IMR-90 (cell line): ENCODE measurements at places on chromosomes 7 and 10.

GRCh38 chr7:16422917-16423316 is 1.6 kb upstream of the CRPPA start:
- no peak for DNase-seq

DNA sequence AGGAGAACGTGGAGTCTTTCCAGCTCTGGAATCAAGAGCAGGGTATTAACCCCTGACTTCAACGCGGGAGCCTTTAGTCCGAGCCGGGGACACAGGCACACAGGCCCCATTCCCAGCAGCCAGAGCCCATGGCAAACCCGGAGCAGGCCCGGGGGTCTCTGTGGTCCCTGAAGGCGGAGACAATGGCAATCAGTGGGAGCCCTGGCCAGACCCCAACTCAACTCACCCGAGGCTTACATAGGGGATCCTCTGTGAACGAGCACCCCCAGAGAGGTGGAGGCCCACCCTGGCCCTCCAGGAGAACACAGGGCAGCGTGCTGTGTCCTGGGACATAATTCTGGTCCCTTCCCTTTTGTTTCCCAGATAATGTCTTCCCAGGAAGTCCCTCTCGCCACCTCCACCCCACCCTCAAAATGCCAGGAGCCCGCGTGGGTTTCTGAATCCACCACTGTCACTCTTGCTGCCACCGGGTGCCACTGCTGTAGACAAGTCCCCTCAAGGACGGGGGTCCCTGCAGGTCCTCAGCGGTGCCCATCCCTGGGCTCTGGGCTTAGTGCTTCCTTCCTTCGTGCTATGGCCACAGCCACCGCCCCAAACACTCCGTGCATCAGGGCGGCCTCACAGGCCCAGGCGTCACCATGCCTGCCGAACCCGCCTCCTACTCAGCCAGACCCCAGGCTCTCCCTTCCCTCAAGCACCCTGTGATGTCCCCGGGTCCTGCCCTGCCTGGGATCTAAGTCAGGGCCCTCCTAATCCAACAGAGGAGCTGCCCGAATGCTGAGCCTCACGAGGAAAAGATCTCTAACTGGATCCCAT is 28.6 kb upstream of the PPP2R2D start:
- DNase-seq: no peak

- DNase-seq: peak; percentile 7
These were observed at the start of gene WNT2 for GRCh38 chr7:117322741-117323304. WNT2 (minus strand) TSS chr7:117323058; CDS start chr7:117322989, 69 bp downstream.

- no peak for DNase-seq
These were observed 18.1 kb downstream of the MAD1L1 start for GRCh38 chr7:2214636-2215035.

DNA sequence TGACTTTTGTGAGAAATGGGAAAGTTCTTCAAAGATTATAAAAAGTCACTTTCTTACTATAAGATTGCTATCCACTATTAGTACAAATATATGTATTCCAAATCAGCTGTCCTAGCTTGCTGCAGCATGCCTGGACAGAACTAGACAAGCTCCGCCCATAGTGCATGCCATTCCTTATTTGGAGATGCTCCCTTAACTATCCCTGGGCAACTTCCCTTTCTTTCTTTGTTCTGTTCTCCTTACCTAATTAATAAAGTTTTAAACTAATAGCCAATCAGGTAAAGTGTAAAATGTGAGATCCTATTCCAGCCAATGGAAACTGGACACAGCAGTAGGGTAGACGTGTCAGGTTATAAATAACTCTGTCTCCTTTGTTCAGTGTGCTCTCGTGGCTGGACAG is 281.9 kb downstream of the CAMK1D start:
- DNase-seq: peak; percentile 10

DNA sequence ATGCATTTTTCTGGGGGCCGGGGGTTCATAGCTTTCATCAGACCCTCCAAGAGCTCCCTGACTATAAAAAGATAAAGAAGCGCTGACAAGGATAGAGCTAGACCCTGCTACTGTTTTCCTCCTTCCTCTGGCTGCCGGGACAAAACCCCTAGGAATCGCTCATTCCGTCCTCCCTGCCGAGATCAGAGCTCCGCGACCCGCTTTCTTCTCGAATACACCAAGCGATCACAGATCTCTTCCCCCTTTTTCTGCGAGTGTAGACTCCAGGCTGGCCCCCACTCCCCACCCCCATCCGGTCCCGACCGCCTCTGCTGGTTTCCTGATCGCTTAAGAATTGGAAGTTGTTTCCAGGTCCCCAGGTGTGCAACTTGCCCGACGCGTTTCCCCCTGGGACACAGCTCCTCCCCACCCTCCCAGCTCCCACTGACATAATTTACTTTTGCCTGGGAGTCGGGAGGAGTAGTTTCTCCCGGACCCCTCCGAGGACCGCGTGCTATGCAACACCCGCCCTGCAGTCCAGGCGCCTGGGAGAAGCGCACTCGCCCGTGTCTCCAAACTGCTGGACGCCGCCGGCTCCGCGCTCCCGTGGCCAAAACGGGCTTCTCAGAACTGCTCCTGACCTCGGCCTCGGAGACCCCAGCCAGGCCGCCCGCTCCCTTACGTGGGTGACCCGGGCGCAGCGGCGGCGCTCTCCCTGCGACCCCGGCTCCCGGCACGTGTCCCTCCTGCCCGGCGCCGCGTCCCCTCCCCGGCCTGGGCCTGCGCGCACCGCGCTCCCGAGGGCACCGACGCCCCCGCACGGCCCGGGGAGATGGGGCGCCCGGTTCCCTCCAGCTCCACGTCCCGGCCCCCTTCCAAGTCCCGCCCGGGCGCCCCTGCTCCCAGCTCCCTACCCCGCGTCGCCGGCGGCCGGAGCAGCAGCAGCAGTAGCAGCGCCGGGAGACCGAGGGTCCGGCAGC is 552 bp downstream of the IL15RA start:
- DNase-seq: peak; percentile 47
